ENCODE measurements at places on chromosomes 2 and 18.
A peak's percentile ranks its signal among the peaks of the same experiment; 100 is the strongest.

GRCh38 chr18:31102025-31102684 is at the start of gene DSC2:
DSC2 (minus strand) TSS chr18:31102421; CDS start chr18:31101971, 450 bp downstream.
- peak within 1 kb of the TSS; percentile 91 for H3K27ac ChIP-seq
- peak; percentile 63 for DNase-seq
- no peaks in the 10 kb centered on the region for H3K36me3 ChIP-seq

GRCh38 chr2:100960688-100961087 is 41.4 kb upstream of the RPL31 start:
- no peaks in the 10 kb centered on the region for H3K27me3 ChIP-seq
- no peaks in the 10 kb centered on the region for H3K36me3 ChIP-seq
- H3K27ac ChIP-seq = no peak overlapping the region
- no peak overlapping the region for H3K4me3 ChIP-seq

- no peak overlapping the region for H3K27ac ChIP-seq
- no peak for DNase-seq
- no peaks in the 10 kb centered on the region for H3K36me3 ChIP-seq
Observed at GRCh38 chr2:156192468-156192867, 140.1 kb downstream of the NR4A2 start.

DNA sequence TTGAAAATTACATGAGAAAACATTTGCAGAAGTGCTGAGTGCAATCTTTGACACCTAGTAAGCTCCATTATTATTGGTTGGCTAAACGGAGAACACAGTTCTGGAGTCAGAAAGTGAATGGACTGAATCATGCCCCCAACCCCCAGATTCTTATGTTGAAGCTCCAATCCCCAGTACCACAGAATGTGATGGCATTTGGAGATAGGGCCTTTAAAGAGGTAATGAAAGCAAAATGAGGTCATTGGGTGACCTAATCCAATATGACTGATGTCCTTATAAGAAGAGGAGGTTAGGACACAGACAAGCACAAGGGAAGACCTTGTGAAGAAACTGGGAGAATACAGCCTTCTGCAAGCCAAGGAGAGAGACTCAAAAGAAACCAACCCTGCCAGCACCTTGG is 200.9 kb upstream of the EPAS1 start:
- peak overlapping the region; percentile 39 for H3K27ac ChIP-seq
- H3K4me1 ChIP-seq = peaks cover 30% of the 10 kb centered on the region
- peaks cover 6% of the 10 kb centered on the region for H3K36me3 ChIP-seq
- no peak overlapping the region for H3K4me3 ChIP-seq
- no peak for DNase-seq

GRCh38 chr2:163200741-163201140 is 362.2 kb upstream of the KCNH7 start:
- no peaks in the 10 kb centered on the region for H3K4me1 ChIP-seq
- H3K36me3 ChIP-seq = no peaks in the 10 kb centered on the region
- DNase-seq = no peak
- H3K4me3 ChIP-seq = no peak overlapping the region
- no peaks in the 10 kb centered on the region for H3K27me3 ChIP-seq

- H3K27me3 ChIP-seq = no peaks in the 10 kb centered on the region
- no peak overlapping the region for H3K4me3 ChIP-seq
- no peak for DNase-seq
- no peak overlapping the region for H3K27ac ChIP-seq
- no peaks in the 10 kb centered on the region for H3K4me1 ChIP-seq
Observed at GRCh38 chr2:15242936-15243461, 318.1 kb downstream of the NBAS start.

DNA sequence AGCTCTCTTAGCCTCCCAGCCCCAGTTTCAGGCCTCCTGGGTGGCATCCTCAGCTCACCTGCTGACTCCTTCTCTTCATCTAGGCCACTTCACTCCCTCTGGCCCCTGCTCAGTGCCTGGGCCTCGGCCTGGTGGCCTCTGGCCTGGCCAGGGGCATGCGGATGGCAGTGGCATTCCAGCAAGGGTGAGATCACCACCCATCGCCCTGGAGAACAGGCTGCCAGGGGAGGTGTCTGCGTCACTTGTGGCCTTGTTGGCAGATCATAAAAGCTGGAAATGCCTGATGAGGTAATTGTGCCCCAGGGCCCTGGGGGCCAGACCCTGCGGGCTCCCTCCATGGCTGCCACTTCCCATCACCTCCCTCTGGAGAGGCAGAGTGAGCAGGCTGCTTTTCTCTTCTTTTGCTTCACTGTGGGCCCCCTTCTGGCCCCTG is 72.5 kb upstream of the SMAD2 start:
- no peaks in the 10 kb centered on the region for H3K36me3 ChIP-seq
- DNase-seq = peak; percentile 61
- no peak overlapping the region for H3K27ac ChIP-seq
- peaks cover 7% of the 10 kb centered on the region for H3K4me1 ChIP-seq

DNA sequence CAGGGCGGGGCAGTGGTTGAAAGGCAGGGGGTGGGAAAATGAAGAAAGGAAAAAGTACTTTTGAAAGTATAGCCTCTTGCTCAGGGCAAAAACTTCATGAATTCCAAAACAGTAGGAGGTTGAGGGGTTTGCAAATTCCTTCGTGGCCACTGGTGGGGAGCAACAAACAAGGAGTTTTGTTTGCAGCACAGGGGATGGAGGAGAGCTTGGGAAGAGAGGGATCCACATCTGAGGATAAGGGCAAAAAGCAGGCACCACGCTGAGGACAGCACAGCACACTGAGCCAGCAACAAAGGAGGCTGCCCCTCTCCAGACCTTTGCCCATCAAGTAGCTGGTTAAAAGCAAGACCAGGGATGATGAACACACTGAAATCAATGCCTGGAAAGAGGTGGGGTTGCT is 148.9 kb downstream of the TCF4 start:
- no peak overlapping the region for H3K4me3 ChIP-seq
- H3K27ac ChIP-seq = no peak overlapping the region
- H3K36me3 ChIP-seq = no peaks in the 10 kb centered on the region
- H3K27me3 ChIP-seq = no peaks in the 10 kb centered on the region
- no peaks in the 10 kb centered on the region for H3K4me1 ChIP-seq

Measured in upper lobe of left lung (tissue), 6 donors.